ENCODE measurements at places on chromosomes 13 and 19.

DNA sequence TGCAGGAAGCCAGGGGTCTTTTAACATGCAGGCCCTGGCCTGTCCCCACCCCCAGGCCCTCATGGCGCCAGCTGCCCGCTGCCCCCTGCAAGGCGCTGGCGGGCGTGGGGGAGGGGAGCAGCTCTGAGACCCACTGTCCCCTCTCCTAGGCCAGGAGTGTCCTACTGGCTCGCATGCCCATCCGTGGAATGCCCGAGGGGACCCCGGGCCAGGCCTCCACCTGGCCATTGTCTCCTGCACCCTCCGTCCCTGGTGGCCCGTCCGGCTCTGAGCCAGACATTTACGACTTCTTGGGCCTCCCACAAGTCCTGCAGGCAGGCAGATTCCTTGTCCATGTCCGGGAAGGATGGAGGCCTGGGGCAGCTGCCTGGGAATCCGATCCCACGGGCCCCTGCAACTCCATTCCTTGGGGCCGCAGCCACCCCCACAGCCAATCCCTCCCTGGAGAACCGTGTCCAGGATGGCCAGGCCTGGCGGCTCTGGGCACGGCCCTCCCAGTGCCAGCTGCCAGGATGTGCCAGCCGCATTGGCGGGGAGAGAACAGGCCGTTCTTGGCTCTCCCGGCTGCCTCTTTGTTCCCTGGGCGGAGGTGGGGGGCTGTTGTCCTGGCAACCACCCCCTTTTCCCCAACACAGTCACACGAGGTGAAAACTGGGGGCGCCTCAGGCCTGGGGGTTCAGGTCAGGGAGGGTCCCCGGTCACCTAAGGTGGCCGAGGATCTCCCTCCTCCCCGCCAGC lies 10.5 kb upstream of the PLIN3 start:
- DNase-seq = no peak

- DNase-seq = no peak
Observed at GRCh38 chr13:83125791-83126190, 756.5 kb downstream of the SLITRK1 start.

DNA sequence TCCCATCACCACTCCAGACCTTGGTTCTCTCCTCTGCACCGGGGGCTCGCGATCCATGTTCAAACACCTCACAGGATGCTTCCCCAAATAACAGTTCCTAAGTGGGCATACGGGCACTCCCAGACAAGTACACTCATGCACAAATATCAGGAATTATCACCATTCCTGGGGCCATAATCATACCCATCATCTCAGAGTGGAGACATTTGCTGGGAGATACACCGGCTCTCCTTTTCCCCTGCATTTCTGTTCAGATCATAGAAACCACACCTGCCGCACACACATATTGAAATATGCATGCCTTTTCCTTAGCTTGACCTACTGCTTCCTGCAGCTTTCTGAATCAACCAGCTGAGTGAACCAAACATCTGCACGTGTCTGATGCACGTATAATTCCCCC lies 33.9 kb upstream of the MBNL2 start:
- DNase-seq = no peak

DNA sequence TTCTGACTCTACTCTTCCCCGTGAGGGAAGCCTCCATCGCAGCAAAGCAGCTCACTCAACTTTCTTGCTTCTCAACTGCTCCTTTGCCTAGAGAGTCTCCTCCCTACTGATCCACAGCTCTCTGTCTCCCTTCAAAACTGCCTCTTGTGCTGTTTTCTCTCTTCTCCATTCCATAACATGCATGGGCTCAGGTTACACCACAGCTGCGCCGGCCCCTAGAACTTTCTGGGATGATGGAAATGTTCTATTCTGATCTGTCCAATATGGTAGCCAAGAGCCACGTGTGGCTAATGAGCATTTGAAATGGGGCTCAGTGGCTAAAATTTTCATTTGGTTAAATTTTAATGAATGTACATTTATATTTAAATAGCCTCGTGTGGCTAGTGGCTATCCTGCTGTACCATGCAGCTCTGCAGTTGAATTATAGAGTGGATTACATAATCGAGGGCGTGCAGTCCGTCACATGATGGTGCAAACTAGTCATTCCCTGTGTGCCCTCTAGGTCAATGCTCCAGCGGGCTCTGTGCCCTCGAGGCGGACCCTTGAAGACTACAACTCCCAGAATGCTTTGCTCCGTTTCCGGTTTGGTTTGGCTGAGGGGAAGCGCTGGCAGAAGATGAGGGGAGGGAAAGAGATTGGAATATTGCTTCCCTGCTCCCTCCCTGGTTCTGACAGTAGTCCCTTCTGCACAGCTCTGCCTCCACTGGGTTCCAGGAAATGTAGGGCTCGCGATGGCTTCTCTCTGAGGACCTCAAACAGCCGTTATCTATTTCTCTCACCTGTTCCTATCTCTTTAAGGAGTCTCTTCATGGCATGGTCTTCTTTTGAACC lies 109.8 kb downstream of the CACNA1A start:
- DNase-seq = peak; percentile 8

DNA sequence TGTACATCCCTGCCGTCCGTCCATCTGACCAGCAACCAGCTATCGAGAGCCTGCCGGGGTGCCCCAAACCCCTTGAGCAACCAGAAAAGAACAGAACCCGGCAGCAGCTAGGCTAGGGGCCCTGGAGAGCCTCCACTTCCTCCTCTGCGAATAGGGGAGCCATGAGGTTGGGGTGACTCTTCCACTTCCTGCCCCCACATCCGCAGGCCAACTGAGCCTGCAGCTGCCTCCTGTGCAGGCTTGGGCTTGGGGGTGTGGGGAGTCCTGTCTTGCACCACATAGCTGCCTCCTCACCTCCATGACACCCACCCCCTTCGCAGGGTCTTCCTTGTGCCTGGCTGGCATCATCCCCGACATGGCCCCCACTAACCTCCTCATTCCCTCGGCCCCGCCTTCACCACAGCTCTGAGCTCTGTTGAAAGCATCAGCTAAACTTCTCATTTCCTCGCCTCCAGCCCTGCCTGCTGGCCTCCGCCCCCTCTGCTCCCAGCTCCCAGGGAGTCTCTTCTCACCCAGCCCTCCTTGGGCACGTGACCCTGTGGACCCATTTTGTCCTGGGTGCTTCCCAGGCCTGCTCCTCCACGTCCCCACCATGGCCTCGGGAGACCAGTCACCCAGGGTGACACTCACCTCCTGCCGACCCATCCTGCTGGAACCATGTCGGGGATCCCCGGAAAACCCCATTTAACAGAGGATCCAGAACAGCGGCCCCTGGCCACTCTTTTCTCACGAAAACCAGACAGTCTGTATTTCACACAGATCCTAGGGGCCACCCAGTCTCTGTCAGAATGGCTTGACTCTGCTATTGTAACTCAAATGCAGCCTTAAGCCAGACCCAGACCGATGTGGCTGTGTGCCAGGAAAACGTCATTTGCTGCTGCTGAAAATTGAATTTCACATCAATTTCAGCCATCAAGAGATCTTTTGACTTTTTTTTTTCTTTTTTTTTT lies 50.4 kb downstream of the MYO9B start:
- no peak for DNase-seq

DNA sequence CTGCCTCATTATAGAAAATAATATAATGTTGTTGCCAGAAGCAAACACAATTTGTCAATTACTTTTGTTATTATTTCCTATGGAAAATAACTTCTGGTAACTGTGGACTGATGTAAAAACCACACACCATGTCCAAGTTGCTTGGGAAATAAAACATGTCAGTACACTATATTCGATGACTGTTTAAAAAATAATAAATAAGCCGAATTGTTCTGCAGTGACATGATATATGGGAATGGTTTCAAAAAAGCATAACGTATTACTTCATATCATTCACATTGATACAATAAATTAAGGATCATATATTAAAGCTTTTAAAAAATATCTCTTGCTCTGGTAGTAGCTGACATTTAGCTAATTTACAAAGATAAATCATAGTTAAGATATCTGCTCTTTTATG lies 2062.1 kb downstream of the PCDH9 start:
- DNase-seq = no peak

GRCh38 chr13:24630851-24631620 lies 49.2 kb upstream of the ATP12A start:
- no peak for DNase-seq

DNA sequence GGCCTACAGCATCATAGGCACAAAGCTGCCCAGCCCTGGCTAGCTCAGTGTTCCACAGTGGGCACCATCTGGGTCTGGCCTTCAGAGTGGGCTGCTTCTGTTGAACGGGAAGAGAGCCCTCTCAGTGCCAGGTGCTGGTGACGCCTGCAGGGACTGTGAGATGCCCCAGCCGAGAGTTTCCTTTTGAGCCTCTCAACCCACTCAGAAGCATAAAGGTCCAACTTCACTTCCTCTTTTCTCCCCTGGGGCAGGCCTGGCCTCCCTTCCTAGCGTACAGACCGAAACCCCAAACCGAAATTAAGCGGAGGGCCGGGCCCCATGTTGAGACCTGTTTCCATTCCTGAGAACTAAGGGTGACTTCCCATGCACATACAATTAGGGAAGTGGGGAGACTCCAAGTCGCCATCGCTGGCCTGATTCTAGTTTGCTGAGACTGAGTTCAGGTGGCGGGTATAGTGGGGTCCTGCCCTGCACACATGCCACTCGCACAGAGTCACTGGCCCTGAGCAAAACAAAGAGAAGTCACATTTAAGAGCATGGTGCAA lies 6.9 kb downstream of the RAB8A start:
- DNase-seq = no peak

GRCh38 chr19:32767951-32768679 lies 48.5 kb downstream of the TDRD12 start:
- no peak for DNase-seq

- no peak for DNase-seq
Observed at GRCh38 chr13:41897126-41897525, 63.8 kb downstream of the VWA8 start.

Data from fibroblast of skin of left quadriceps (primary cell).